Cortex of kidney (tissue), 1 donor: ENCODE measurements at places on chromosomes 7 and 10.

GRCh38 chr7:143924851-143925250 lies 10.2 kb upstream of the OR2F2 start:
- DNase-seq: no peak

DNA sequence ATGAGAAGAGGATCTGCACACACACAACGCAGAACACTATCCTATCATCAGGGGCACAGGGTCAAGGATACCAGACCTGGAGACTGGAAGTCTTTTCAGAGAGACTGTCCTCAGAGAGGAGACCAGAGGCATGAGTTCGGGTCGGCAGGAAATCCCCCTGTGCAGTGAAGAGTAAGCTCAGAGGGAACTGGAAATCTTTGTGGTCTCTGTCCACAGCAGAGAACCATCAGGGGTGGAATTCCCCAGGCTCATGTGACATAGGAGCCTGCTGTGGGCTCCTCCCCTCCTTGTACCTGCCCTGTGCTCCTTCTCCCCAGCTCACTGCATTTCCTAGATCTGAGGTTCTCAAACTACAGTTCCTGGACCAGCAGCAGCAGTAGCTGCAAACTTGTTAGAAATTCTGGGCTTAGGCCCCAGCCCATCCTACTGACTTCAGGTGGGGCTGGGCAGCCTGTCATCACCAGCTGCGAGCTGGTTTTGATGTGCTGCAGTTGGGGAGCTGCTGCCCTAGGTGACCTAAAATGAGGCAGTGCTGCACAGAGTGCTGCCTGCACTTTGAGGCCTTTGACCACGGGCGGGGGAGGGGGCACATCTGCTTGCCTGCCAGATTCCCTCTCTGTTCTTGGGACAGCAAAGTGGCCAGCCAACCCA lies 2.4 kb downstream of the ZMIZ2 start:
- DNase-seq: no peak

DNA sequence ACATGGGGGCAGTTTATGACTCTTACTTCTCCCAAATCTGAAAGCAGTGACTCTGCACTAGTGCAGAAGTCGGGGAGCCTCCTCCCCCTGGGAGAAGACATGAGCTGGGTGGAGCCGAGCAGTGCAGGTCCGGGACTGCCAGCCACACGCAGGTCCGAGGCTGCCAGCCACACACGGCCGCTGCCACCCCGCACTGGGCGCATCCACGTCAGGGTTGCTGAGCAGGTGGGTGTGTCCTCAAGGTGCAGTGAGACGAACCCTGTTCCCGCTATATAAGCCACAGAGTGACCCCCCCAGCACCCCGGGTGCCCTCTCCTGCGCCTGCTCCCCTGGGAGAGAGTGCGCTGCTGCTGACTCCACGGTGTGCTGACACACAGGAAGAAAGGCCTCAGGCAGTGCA lies 430.2 kb downstream of the PTPRN2 start:
- no peak for DNase-seq

GRCh38 chr10:16788778-16789177 lies 28.4 kb downstream of the RSU1 start:
- no peak for DNase-seq

DNA sequence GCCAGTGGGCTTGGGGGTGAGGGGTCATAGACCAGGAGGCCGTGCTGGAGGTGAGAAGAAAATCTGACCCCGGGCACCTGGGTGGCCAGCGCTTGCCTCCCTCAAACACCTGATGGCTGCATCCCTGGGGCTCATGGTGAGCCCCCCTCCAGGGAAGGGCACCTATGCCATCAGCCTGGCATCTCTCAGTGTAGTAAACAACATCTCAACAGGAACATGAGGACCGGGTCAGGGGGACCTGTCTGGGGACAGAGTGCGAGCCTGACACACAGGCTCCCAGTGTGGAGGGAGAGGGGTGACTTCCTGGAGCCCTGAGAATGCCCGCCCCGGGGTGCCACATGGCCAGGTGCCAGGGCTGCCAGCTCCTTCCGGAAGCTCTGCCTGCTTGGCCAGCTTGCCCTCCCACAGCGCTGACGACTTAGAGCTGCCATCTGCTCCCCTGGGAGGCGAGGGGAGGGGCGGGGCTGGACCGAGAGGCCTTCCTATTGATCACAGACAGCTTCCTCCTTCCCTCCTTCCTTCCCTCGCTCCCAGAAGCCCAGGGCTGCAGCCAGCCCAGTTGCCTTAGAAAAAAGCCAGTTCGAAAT lies 12.3 kb downstream of the STX1A start:
- no peak for DNase-seq

DNA sequence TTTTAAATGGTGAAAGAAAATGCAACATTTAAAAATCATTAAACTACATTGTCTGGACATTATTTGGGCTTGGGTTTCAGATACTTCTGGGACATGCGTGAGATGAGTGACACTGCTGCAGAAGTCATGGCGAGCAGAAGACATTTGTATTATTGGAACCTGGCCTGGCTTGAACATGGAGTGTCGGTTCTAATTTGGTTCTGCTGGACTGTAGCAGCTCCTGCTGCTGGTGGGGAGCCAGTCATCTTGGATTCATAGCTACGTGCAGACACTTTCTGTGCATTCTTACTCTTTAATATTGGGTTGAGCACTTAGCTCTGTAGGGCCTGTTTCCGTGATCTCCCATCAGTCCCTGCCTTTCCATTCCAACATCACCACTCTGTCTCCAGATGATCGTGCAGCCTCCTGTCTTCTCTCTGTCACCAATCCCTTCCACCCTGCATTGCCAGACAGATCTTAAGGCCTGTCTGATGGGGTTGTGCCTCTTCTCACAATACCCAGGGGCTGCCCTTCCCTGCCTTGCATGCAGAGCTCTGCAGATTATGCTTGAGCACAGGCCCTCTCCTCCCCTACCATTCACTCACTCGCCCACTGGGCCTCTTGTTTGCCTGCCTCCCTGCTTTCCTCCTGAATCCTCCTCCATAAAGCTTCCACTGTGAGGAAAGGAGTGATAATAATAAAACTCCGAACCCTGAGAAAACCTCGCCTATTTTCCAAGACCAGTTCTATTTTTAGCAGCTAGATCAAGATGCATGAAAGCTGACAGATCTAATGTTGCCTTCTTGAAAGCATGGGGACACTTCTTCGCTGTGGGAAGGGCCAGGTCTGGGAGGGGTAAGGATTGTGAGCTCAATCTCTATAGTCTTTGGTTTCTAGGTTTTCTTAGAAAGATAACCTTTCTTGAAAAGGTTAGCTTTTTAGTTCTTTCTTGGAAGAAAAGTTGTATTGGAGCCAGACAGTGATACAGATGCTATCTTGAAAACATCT lies 32.9 kb downstream of the CELF2 start:
- DNase-seq: no peak

- no peak for DNase-seq
These were observed 4.3 kb downstream of the GSTO2 start for GRCh38 chr10:104273286-104273685.
